ENCODE measurements at places on chromosomes 4 and X. TPM values are rescaled to one million over a fixed set of nuclear protein-coding genes. Genes with fewer than 3 reads are reported as not detected.
A peak's percentile ranks its signal among the peaks of the same experiment; 100 is the strongest.

GRCh38 chrX:148536961-148537360, 36.5 kb downstream of the AFF2 start:
- DNase-seq = peak; percentile 23
- H3K4me1 ChIP-seq = no peaks in the 10 kb centered on the region
- no peak overlapping the region for H3K27ac ChIP-seq
- no peaks in the 10 kb centered on the region for H3K36me3 ChIP-seq

DNA sequence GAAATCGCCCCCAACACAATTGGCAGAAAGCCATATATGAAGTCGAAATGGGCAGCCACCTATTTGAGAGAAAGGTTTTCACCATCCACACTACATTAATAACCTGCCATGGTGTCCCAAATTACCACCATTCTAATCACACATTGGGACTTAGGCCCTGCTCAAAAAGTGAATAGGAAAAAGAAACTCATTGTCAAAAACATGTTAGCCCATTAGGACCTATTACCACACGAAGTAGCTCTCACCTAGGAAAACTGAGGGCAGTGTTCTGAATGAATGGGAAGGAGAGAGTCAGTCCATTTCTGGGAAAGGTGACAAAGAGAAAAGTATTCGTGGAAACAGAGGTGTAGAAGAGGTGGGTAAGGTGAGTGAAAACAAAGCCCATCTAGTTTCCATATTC, 60.8 kb downstream of the GPC3 start:
- no peak for DNase-seq
- H3K36me3 ChIP-seq = no peaks in the 10 kb centered on the region
- H3K27ac ChIP-seq = no peak overlapping the region
- H3K4me1 ChIP-seq = no peaks in the 10 kb centered on the region
- no peak overlapping the region for H3K4me3 ChIP-seq

GRCh38 chrX:94107981-94108380, 434.0 kb downstream of the FAM133A start:
- H3K36me3 ChIP-seq = no peaks in the 10 kb centered on the region
- no peaks in the 10 kb centered on the region for H3K4me1 ChIP-seq
- no peaks in the 10 kb centered on the region for H3K27me3 ChIP-seq
- DNase-seq = no peak
- H3K4me3 ChIP-seq = no peak overlapping the region

- H3K4me1 ChIP-seq = no peaks in the 10 kb centered on the region
- no peak overlapping the region for H3K4me3 ChIP-seq
- no peak overlapping the region for H3K27ac ChIP-seq
- no peaks in the 10 kb centered on the region for H3K36me3 ChIP-seq
- DNase-seq = no peak
Measured at GRCh38 chr4:10891866-10892265, 207.3 kb upstream of the CLNK start.

DNA sequence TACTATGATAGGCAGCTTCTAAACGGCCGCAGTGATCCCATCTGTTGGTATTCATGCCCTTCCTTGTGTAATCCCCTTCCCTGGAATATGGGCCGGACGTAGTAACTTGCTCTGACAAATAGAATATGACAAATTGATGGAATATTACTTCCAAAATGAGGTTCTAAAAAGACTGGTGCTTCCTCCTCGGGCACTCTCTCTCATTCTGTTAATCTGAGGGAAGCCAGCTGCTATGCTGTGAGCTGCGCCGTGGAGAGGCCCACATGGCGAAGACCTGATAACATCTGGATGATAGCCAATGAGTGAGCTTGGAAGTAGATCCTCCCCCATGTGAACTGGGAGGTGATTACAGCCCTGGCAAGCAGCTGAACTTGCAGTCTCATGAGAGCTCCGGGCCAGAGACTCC, 27.2 kb upstream of the SLC25A4 start:
- H3K4me1 ChIP-seq = peaks cover 17% of the 10 kb centered on the region
- no peak overlapping the region for H3K4me3 ChIP-seq
- no peaks in the 10 kb centered on the region for H3K36me3 ChIP-seq

GRCh38 chrX:40440866-40441265, 139.9 kb upstream of the ATP6AP2 start:
- no peaks in the 10 kb centered on the region for H3K36me3 ChIP-seq
- no peak overlapping the region for H3K27ac ChIP-seq
- H3K4me1 ChIP-seq = no peaks in the 10 kb centered on the region
- DNase-seq = no peak
- no peaks in the 10 kb centered on the region for H3K27me3 ChIP-seq

DNA sequence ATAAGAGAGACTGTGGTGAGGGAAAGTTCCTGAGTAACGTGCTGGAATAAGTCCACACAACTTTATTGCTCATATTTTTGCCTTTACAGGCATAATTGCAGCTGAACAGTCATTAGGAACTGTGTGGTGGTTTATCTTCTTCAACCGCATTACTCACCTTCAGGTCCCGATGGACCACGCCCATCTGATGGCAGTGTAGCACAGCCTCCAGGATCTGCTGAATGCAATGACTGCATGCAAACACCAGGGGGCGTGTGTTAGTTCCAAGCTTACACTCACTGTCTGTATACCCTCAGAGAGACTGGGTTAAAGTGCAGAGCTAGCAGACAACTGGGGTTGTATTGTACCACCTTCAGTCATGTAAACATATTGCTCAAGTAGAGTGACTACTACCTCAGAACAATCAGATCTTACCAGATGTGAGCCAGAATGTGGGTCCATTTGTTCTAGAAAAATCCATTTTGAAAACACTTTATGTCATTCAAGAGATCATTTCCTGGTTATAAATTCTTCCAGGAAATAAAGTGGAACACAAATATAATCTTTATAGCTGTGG, 214.0 kb downstream of the CAMK2D start:
- no peaks in the 10 kb centered on the region for H3K27me3 ChIP-seq
- no peak overlapping the region for H3K4me3 ChIP-seq
- no peaks in the 10 kb centered on the region for H3K4me1 ChIP-seq
- DNase-seq = peak; percentile 95

GRCh38 chr4:155745984-155746383, 12.8 kb upstream of the GUCY1B1 start:
- DNase-seq = peak; percentile 64
- no peak overlapping the region for H3K4me3 ChIP-seq
- no peaks in the 10 kb centered on the region for H3K27me3 ChIP-seq
- no peaks in the 10 kb centered on the region for H3K4me1 ChIP-seq

- peak overlapping the region; percentile 94 for H3K27ac ChIP-seq
- H3K4me1 ChIP-seq = peaks cover 36% of the 10 kb centered on the region
Measured at GRCh38 chr4:98482503-98482846, 175.9 kb downstream of the TSPAN5 start.

GRCh38 chr4:39719804-39720580, 22.1 kb downstream of the UBE2K start:
- H3K4me3 ChIP-seq = no peak overlapping the region
- peak; percentile 16 for DNase-seq
- H3K4me1 ChIP-seq = no peaks in the 10 kb centered on the region
- H3K27ac ChIP-seq = no peak overlapping the region

- H3K4me1 ChIP-seq = no peaks in the 10 kb centered on the region
- H3K36me3 ChIP-seq = no peaks in the 10 kb centered on the region
- no peak for DNase-seq
Measured at GRCh38 chr4:20279381-20279780, 27.7 kb downstream of the SLIT2 start.

- H3K27me3 ChIP-seq = peaks cover 8% of the 10 kb centered on the region
- H3K4me1 ChIP-seq = no peaks in the 10 kb centered on the region
- H3K36me3 ChIP-seq = no peaks in the 10 kb centered on the region
- no peak overlapping the region for H3K4me3 ChIP-seq
- DNase-seq = no peak
- no peak overlapping the region for H3K27ac ChIP-seq
Measured at GRCh38 chrX:133980832-133981588, 4.4 kb downstream of the GPC3 start.

GRCh38 chrX:113300580-113300979, 459.9 kb upstream of the AMOT start:
- no peaks in the 10 kb centered on the region for H3K4me1 ChIP-seq
- DNase-seq = no peak
- no peak overlapping the region for H3K4me3 ChIP-seq
- no peaks in the 10 kb centered on the region for H3K27me3 ChIP-seq

DNA sequence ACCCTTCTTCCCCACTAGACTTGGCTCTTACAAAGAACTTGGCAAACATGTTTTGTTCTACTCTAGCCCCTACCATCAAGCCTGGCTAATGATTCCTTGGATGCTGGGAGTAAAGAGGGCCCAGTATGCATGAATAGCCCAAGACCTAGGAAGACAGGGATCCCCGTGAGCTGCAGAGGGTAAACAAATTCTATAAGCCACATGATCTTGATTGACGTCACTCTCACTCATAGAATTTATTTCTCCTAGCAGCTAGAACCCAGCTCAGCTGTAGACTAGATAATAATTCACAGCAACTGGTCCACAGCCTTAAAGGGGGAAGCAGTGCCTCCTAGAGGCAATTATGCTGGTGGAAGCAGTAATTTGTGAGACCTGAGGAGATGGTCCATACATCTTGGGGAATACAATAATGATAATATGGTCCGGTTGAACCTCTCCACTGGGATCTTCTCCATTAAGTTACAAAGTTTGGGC, 16.1 kb upstream of the USO1 start:
- H3K4me3 ChIP-seq = no peak overlapping the region
- no peak for DNase-seq
- no peaks in the 10 kb centered on the region for H3K36me3 ChIP-seq
- no peaks in the 10 kb centered on the region for H3K4me1 ChIP-seq
- no peak overlapping the region for H3K27ac ChIP-seq

DNA sequence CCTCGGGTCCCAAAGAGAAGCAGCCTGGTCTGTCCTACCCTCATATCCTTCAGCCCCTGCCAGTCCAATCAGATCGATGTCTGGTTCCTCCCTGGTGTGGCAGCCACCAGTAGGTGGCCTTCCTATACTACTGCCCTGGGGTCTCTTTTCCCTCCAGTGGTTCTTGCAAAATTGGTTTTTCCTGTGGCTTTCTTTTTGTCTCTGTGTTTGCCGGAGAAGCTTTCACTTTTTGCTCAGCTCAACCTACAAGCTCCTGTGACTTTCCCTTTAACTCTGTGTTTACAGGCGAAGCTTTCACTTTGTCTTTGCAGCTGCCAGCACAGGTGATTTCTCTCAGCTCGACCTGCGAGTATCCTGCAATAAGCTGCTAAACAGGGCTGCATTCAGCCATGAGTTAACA, 46.8 kb downstream of the UGT2A3 start:
- H3K4me1 ChIP-seq = no peaks in the 10 kb centered on the region
- H3K27ac ChIP-seq = no peak overlapping the region
- no peak overlapping the region for H3K4me3 ChIP-seq
- H3K27me3 ChIP-seq = no peaks in the 10 kb centered on the region

DNA sequence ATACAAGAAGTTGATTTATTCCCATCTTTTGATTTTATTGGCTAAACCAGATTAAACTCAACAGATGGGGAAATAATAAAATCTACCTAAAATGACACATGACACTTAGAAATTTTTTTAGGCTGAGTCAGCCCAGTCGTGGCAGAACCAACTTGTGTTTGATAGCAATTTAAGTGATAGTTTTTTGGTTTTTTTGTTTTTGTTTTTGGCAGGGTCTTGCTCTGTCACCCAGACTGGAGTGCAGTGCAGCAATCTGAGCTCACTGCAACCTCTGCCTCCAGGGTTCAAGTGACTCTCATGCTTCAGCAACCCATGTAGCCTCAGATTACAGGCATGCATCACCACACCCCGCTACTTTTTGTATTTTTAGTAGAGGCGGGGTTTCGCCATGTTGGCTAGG, 370.3 kb upstream of the NOCT start:
- no peaks in the 10 kb centered on the region for H3K36me3 ChIP-seq
- H3K4me3 ChIP-seq = no peak overlapping the region
- DNase-seq = peak; percentile 47
- H3K27me3 ChIP-seq = no peaks in the 10 kb centered on the region

DNA sequence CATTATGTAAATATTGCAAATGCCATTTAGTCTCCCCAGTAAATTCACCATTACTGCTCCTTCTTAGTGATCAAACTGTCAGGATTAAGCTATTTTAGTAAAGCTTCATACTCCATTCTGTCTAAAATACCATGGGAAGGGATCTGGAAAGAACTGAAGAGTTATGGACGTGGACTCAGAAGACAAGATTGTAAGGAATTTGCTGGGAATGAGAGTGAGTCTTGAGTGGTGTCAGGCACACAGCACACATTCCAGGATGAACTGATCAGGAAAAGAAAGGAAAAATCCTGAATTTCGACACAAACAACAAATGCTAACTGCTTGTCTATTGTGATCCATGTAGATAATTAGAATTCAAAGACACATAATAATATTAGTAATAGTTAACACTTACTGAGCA, 311.0 kb downstream of the CENPC start:
- peak; percentile 56 for DNase-seq
- H3K4me3 ChIP-seq = no peak overlapping the region
- no peak overlapping the region for H3K27ac ChIP-seq
- H3K4me1 ChIP-seq = no peaks in the 10 kb centered on the region
- H3K27me3 ChIP-seq = no peaks in the 10 kb centered on the region

DNA sequence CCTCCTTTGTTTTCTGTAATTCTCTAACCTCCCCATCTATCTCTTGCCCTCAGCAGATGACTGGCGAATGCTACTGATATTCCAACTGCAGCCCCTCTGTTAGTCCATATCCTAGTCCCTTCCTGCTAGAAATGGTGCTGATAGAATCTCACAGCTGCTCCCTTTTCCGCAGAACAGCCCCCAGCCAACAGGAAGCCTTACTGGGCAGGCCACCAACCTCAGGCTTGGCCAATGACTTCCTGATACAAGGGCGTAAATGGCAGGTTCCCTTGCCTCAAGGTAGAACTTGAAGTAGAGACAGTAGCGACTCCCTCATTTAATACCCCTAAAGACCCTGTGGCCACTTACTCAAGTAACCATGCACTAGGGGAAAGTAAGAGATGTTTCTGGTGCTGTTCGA, 26.7 kb upstream of the SLC2A9 start:
- no peaks in the 10 kb centered on the region for H3K4me1 ChIP-seq
- no peak overlapping the region for H3K4me3 ChIP-seq
- H3K27me3 ChIP-seq = no peaks in the 10 kb centered on the region
- no peak for DNase-seq
- H3K27ac ChIP-seq = no peak overlapping the region

- no peak overlapping the region for H3K27ac ChIP-seq
- H3K4me3 ChIP-seq = no peak overlapping the region
- no peaks in the 10 kb centered on the region for H3K4me1 ChIP-seq
- H3K36me3 ChIP-seq = no peaks in the 10 kb centered on the region
Measured at GRCh38 chr4:20281453-20281852, 29.7 kb downstream of the SLIT2 start.

GRCh38 chr4:47287735-47288134, 175.8 kb downstream of the COMMD8 start:
- H3K4me1 ChIP-seq = peaks cover 4% of the 10 kb centered on the region
- DNase-seq = peak; percentile 88
- no peak overlapping the region for H3K4me3 ChIP-seq
- H3K27ac ChIP-seq = no peak overlapping the region

GRCh38 chr4:47839259-47839658, 1.4 kb upstream of the CORIN start:
- no peak overlapping the region for H3K4me3 ChIP-seq
- no peak for DNase-seq
- no peak overlapping the region for H3K27ac ChIP-seq
- H3K27me3 ChIP-seq = no peaks in the 10 kb centered on the region

The MSL3 gene
- total RNA-seq = 24.8 TPM

The PPBP gene
- total RNA-seq = not detected

The GLOD5 gene
- total RNA-seq = not detected

The TGIF2LX gene
- total RNA-seq = not detected

The ZBTB33 gene
- total RNA-seq = 17.4 TPM

The PDE5A gene
- total RNA-seq = 2.2 TPM

The CCNB3 gene
- total RNA-seq = 0.29 TPM

The MGARP gene
- 0.45 TPM for total RNA-seq

The CXCL13 gene
- total RNA-seq = not detected

The CENPVL2 gene
- 0.25 TPM for total RNA-seq

The NKX6-1 gene
- not detected for total RNA-seq
